ENCODE measurements at places on chromosomes 11 and 22. TPM values are rescaled to one million over a fixed set of nuclear protein-coding genes. Genes with fewer than 3 reads are reported as not detected.

The NPTXR gene
- 0.73 TPM for polyA plus RNA-seq

The SHANK3 gene
- 9.0 TPM for polyA plus RNA-seq

The SLC22A25 gene
- polyA plus RNA-seq, result 0.02 TPM

The MIAT gene
- 0.49 TPM for polyA plus RNA-seq

The BEST1 gene
- polyA plus RNA-seq, result 3.8 TPM

The TEF gene
- 8.5 TPM for polyA plus RNA-seq

The GLYATL1 gene
- polyA plus RNA-seq, result 0.08 TPM

The MMP1 gene
- 1.3 TPM for polyA plus RNA-seq

The VPREB3 gene
- polyA plus RNA-seq, result 0.45 TPM

The GDPD4 gene
- not detected for polyA plus RNA-seq

The PGA5 gene
- 0.11 TPM for polyA plus RNA-seq

The SLC17A6 gene
- polyA plus RNA-seq, result not detected

The NEFH gene
- 0.16 TPM for polyA plus RNA-seq

Measured in esophagus (tissue), 2 donors.